Effector CD4-positive, alpha-beta T cell (primary cell): ENCODE measurements at places on chromosomes 11 and 22.

- DNase-seq, result no peak
Measured at GRCh38 chr22:49718396-49718795, 109.3 kb downstream of the BRD1 start.

DNA sequence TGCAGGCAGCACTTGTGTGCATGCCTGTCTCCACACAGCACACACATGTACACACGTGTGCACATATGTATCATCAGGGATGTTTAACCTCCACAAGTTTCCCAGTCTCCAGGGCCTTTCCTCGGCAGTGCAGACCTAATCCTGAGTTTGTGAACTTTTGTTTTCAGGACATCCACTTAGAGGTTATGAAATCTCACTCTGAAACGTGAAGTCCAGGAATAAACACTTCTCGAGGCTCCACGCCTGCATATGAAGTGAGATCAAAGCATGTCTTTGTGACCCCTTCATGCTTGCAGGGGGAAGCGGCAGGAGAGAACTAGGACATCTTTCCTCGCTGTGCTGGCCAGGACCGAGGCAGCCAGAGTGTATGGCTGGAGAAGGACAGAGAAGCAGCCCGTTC, 3.1 kb downstream of the SHISAL1 start:
- DNase-seq, result no peak

DNA sequence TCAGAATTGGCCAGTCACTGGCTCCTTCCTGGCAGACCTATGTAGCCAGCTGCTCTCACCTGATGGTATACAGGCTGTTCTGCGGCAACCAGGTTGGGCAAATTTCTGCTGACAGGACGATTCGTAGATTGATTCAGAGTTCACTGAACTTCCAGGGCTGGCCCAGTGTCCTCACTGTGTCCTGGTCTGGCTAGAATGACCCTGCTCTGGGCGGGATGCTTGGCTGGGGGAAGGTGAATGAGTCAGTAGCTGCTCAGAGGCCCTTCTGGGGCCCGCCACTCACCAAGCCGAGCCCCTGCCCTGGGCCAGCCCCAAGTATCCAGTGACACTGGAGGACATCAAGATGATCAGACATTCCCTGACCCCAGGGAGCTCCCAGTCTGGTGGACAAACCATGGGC, 62.9 kb upstream of the WNT11 start:
- no peak for DNase-seq

DNA sequence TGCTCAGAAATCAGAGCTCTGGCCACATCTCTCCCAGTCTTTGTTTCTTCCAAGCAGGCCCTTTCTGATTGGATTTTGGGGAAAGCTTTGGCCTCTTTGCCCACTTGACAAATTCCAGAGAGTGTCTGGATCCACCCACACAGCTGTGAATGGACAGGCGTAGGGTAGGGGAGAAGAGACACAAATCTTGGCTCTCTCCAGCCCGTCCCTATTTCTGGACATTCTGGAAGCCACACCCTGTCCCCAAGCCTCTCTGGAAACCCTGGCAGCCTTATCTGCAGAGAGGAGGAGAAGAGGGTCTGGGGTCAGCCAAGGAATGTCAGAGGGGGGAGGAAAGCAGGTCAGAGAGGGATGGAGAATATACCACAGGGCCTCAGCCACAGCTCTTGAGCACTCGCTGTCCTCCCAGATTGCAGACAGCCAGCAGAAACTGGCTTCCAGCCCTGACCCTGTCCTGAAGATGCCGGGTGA, 59.5 kb upstream of the WNT11 start:
- DNase-seq, result no peak

DNA sequence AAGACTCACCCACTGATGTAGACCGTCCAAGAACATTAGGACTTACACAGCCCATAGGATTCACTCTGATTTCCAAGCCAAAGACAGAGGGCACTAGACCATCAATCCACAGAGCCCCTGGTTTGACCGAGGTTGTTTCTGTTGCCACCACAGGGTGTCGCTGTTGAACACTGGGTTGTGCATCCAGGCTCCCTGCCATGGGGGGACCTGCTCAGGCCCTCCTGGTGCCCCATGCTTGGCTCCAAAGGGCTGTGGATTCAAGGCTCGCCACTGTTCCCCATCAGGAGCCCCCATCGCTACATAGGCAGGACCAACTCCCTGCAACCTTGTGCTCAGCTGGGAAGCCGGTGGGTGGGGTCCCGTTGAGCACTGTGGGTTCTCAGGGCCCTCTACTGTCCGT, 128.0 kb upstream of the ANO1 start:
- no peak for DNase-seq

DNA sequence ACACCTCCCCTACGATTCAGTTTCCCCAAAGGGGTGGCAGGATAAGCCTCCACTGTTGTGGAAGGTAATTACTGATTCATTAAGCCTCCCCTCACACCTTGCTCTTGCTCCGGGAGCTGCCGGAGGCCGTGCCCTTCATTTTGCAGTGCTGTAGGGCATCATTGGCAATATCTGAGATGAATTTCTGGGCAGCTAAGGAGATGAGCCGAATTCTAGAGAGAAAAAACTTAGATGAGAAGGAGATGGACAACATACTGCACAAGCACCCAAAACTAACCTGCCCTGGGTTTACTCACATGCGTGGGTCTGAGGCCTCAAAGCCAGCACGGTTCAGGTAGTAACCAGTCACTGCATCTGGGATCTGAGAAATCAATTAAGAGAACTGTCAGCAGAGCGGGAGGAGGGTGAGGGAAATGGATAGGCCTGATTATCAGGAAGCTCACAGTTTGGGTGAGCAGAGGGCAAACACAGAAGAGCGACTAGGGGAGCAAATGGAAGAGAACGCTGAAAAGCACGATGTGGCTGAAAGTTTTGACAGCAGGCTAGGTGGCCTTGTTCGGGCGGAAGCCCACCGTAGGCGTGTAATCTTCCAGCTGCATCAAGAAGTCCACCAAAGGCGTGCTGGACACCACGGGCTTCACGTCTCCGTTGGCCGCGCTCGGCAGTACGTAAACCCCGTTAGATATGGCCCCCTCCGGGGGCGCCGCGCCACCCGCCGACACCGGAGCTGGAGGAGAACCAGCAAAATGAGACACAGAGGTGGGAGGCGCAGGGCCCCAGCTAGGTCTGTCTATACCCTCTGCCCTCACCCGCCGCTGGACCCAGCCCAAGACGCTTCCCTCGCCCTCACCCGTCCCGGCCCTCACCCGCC, 689 bp downstream of the TAF10 start:
- DNase-seq, result peak; percentile 33

DNA sequence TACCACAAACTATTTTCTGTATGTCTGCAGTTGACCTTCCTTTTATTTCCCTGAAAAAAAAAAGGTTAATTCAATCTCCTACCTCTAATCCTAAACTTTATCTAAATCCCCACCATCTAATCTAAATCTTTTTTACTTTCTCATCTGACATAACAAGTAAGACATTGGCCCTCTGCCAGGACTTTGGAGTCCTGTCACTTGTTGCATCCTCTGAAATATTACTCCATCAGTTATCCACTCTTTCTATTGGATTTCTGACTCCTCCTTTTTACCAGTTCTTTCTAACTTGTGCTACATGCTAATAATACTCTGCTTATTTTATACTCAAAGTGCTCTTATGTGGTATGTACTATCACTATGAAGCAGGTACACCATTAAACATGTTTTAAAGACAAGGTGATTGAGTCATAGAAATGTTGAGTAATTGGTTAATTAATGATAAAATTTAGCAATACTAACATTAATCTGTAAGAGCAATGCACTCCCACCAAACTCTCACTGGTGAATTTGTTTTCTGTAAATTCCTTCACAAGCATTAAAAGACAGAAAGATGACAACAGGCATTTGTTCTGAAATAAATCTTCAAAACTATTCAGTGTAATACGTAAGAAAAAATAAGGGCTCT, 914.2 kb upstream of the RAG2 start:
- no peak for DNase-seq

- DNase-seq, result no peak
Measured at GRCh38 chr11:13920756-13921155, 41.8 kb upstream of the SPON1 start.

- no peak for DNase-seq
Measured at GRCh38 chr11:119352857-119353260, 6.4 kb upstream of the MFRP start.

- no peak for DNase-seq
Measured at GRCh38 chr11:96045622-96046456, 121.9 kb upstream of the MTMR2 start.

DNA sequence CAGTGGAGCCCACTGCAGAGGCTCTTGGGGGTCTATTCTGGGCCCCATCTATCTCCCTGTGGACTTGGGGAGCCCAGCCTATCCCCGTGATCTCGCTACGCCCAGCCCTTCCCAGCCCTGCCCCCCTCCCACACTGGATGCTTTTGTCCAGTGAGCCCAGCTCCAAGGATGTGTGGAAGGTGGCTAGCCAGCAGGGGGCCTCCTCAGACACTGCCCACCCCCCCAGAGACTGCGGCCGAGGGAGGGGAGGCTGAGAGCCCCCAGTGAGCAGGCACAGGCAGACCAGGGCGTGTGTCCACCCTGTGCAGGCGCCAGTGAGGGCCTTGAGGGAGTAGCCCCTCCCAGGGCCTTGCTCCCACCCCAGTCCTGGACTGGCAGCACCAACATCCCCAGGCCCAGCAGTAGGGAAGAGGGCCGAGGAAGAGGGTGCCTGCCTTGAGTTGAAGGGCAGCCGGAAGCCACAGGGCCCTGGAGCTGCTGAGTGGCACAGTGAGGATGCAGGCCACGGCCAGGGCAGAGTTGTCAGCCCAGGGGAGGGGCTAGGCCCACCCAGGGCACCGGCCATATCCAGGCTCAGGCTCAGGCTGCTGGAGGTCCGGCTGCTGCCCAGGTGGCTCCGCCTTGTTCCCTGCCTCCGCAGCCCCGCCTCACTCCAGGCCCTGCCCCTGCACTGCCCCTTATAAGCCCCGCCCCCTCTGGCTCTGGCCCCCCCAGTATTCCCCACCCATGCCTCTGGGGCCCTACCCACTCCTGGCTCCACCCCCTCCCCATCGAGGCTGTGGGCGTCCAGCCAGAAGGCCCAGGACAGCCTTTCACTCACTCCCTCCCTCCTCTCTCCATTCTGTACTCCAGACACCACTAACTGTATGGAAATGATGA, 28.0 kb downstream of the MOB2 start:
- no peak for DNase-seq

- no peak for DNase-seq
Measured at GRCh38 chr22:45087802-45088201, 75.9 kb upstream of the NUP50 start.

- no peak for DNase-seq
Measured at GRCh38 chr22:20582171-20582511, 74.7 kb downstream of the MED15 start.
